Thoracic aorta (tissue), 2 donors: ENCODE measurements at places on chromosomes 7 and 10. TPM values are rescaled to one million over a fixed set of nuclear protein-coding genes. Genes with fewer than 3 reads are reported as not detected.

- H3K4me1 ChIP-seq: no peaks in the 10 kb centered on the region
- no peaks in the 10 kb centered on the region for H3K27me3 ChIP-seq
- H3K27ac ChIP-seq: no peak overlapping the region
- H3K36me3 ChIP-seq: peaks cover 25% of the 10 kb centered on the region
- H3K4me3 ChIP-seq: no peak overlapping the region
- no peak for DNase-seq
These were observed 147.3 kb downstream of the ZMYND11 start for GRCh38 chr10:282294-283139.

GRCh38 chr7:104979167-104979841 lies 34.7 kb upstream of the KMT2E start:
- H3K4me3 ChIP-seq: no peak overlapping the region
- no peaks in the 10 kb centered on the region for H3K27me3 ChIP-seq
- no peaks in the 10 kb centered on the region for H3K36me3 ChIP-seq
- H3K27ac ChIP-seq: peak overlapping the region; percentile 21
- no peak for DNase-seq

- H3K36me3 ChIP-seq: no peaks in the 10 kb centered on the region
- H3K4me3 ChIP-seq: no peak overlapping the region
- H3K27ac ChIP-seq: no peak overlapping the region
- H3K4me1 ChIP-seq: no peaks in the 10 kb centered on the region
- DNase-seq: no peak
These were observed 13.4 kb downstream of the HEPACAM2 start for GRCh38 chr7:93212881-93213280.

DNA sequence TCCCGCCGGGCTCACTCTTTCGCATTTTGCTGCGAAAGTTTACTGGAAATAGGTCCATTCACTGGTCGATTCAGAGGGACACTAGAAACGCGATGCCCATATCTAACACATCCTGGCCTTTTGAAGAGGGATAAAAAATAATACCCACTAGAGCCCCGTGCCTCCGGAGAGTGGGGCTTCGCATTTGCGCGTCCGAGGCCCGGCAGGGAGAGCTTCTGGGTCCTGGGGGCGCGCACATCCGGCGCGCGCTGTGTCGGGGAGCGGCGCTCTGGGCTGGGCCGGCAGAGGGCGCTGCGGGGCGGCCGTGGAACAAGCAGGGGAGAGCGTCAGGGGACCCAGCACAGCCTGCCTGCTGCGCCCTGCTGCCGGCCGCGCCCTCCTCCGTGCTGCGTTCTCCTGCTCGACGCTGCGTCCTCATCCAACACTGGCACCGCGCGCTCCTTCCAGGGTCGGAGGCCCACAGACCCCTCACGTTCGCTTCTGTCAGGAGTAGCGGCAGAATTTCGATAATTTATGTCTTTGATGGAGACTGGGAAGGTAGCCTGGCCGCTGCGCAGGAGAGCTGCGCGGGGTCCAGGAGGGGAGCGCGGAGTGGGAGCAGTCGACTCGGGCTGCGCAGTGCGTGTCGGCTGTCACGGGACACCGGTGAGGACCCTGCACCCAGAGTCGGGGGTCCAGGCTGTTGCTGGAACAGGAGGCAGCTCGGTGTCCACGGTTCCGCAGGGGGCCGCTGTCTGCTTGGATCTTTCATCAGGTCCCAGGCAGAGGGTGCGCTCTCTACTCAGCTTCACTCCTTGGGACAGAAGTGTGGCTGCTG lies 41.5 kb upstream of the ZNF32 start:
- peak overlapping the region; percentile 81 for H3K27ac ChIP-seq
- H3K4me3 ChIP-seq: peak overlapping the region; percentile 76
- DNase-seq: peak; percentile 43

DNA sequence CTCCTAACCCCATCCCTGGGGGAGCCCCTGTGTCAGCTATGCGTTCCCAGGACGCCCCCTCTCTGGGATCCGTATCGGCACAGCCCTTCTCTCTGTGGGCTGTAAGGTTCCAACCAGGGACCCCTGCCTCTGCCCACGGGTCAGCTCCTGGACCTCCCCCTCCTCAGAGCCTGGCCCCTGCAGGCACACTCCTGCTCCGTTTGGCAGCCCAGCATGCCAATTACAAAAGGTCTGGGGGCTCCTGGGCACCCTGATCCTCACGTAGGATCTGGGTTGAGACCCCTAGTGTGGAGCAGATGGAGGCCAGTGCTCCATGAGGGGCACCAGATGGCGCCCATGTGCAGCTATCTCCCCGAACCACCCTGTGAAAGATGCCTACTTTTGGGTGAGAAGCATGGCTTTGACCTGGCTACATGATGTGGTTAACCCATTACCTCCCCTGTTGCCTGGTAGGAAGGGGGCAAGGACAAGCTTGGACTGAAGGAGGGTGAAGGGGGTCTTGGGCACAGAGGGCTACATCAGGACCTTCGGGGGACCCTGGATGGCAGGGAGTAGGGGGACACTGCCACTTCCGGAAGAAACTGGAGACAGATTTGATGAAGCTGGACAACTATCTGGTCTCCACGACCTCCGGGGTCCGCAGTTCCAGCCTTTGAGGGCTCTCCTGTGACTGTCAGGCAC lies 9.0 kb downstream of the TACR2 start:
- H3K36me3 ChIP-seq: peaks cover 3% of the 10 kb centered on the region
- H3K4me1 ChIP-seq: peaks cover 18% of the 10 kb centered on the region
- H3K27ac ChIP-seq: peak overlapping the region; percentile 74
- no peak for DNase-seq

DNA sequence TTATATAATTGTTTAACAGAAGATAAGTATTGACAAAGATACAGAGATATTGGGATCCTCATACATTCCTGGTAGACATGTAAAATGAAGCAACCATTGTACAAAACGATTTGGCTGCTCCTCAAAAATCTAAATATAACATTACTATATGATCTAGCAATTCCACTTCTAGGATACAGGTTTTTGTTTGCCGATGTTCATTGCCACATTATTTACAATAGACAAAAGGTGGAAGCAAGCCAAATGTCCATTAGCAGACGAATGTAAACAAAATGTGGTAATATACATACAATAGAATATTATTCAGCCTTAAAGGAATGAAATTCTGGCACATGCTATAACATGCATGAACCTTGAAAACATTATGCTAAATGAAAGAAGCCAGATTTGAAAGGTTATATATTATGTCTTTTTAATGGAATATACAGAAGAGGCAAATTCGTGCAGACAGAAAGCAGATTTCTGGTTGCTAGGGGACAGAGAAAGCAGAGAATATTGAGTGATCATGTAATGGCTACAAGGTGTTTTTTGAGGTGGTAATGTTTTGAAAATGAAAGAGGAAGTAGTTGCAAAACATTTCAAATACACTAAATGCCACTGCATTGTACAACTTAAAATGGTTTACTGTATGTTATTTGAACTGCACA lies 44.9 kb downstream of the POLR1F start:
- H3K4me3 ChIP-seq: no peak overlapping the region
- no peaks in the 10 kb centered on the region for H3K27me3 ChIP-seq
- no peaks in the 10 kb centered on the region for H3K4me1 ChIP-seq
- no peak overlapping the region for H3K27ac ChIP-seq
- H3K36me3 ChIP-seq: no peaks in the 10 kb centered on the region

DNA sequence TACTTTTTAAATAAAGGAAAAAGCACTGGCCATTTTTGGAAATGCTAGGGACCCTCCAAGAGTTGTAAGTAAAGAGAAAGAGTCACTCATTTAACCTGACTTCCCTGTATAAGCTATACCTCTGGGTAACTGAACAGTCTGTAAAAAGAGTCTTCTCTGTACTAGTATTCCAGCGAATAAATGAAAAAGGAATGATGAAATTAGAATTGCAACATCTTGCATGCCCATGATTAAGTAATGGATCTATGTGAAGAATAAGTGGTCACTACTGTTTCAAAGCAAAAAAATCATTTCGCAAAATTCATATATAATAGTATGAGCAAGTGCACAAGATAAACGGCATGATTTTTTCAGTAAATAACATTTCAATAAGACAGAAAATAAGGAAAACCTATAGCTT lies 116.8 kb downstream of the ZFAND4 start:
- H3K27ac ChIP-seq: no peak overlapping the region
- peaks cover 4% of the 10 kb centered on the region for H3K4me1 ChIP-seq
- no peak overlapping the region for H3K4me3 ChIP-seq
- no peak for DNase-seq
- H3K36me3 ChIP-seq: no peaks in the 10 kb centered on the region

GRCh38 chr10:77188521-77188920 lies 449.1 kb downstream of the KCNMA1 start:
- H3K27me3 ChIP-seq: no peaks in the 10 kb centered on the region
- no peaks in the 10 kb centered on the region for H3K36me3 ChIP-seq
- peaks cover 64% of the 10 kb centered on the region for H3K4me1 ChIP-seq
- DNase-seq: no peak
- no peak overlapping the region for H3K4me3 ChIP-seq

GRCh38 chr7:106369352-106369751 lies 84.6 kb upstream of the NAMPT start:
- no peaks in the 10 kb centered on the region for H3K36me3 ChIP-seq
- H3K27ac ChIP-seq: no peak overlapping the region
- H3K27me3 ChIP-seq: no peaks in the 10 kb centered on the region
- H3K4me3 ChIP-seq: no peak overlapping the region
- no peak for DNase-seq

DNA sequence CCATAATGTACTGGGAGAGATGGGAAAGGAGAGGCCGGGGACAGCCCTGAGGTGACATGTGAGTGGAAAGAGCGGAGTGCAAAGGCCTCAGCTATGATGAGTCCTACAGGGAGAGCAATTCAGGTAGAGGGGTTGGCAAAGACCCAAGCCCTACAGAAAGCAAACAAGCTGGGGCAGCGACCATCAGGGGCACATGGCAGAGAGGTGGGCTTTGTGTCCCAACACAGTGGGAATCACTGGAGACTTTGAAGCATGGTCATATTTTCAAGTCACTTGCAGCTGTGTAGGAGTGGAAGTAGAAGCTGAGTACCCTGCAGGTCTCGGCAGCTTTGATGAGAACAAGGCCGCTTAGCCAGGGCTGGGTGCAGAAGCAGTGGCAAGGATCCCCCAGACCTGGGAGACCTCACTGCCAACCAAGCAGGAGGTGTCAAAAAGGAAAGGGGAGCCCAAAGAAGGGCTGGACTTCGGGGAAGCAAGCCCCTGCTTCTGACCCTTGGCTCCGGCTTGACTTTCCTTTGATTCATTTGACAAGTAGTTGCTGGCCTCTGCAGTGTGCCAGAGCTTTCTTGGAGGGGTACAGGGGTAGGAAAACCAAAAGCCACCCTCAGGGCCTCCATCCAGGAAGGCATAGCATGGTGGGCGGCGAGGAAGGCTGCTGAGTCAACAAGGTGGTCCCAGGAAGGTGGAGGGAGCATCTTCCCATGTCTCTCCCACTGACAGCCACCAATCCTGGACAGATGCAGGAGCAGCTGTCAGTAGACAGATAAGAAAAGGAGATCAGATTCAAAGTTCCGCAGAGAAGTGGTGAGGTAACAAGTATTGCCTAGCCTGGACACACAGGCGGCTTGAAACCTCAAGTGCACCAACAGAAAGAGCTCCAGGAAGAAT lies 1.9 kb upstream of the PGAM2 start:
- peaks cover 43% of the 10 kb centered on the region for H3K4me1 ChIP-seq
- H3K4me3 ChIP-seq: no peak overlapping the region
- no peak overlapping the region for H3K27ac ChIP-seq
- H3K27me3 ChIP-seq: no peaks in the 10 kb centered on the region

DNA sequence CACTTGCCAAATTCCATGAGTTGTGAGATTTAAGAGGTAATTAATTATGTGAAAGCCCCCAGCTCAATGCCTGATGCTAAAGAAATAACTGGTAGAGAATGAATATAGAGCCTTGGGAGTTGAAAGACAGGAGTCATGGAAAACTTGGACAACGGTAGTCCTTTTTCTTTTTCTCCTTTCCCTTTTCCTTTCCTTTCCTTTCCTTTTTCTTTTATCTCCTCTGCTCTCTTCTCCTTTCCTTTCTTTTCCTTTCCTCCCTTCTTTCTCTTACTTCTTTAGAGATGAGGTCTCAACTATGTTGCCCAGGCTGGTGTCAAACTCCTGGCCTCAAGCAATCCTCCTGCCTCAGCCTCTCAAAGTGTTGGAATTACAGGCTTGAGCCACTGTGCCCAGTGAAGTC lies 7.9 kb upstream of the TSPAN15 start:
- no peak overlapping the region for H3K4me3 ChIP-seq
- no peaks in the 10 kb centered on the region for H3K27me3 ChIP-seq
- H3K36me3 ChIP-seq: no peaks in the 10 kb centered on the region
- no peak overlapping the region for H3K27ac ChIP-seq
- no peak for DNase-seq

GRCh38 chr10:133335246-133336117 lies 1.2 kb downstream of the CALY start:
- no peak for DNase-seq
- H3K4me3 ChIP-seq: peak overlapping the region; percentile 69
- H3K27me3 ChIP-seq: peaks cover 6% of the 10 kb centered on the region

- no peaks in the 10 kb centered on the region for H3K27me3 ChIP-seq
- H3K4me3 ChIP-seq: no peak overlapping the region
- H3K27ac ChIP-seq: no peak overlapping the region
- peaks cover 10% of the 10 kb centered on the region for H3K4me1 ChIP-seq
These were observed 4.1 kb upstream of the INTS1 start for GRCh38 chr7:1508277-1508758.

GRCh38 chr7:102469972-102470825 lies 5.4 kb downstream of the LRWD1 start:
- H3K27me3 ChIP-seq: no peaks in the 10 kb centered on the region
- H3K36me3 ChIP-seq: peaks cover 15% of the 10 kb centered on the region
- H3K4me1 ChIP-seq: peaks cover 26% of the 10 kb centered on the region
- DNase-seq: no peak
- H3K27ac ChIP-seq: no peak overlapping the region

GRCh38 chr7:91832493-91833045 lies 47.9 kb downstream of the MTERF1 start:
- no peaks in the 10 kb centered on the region for H3K27me3 ChIP-seq
- H3K27ac ChIP-seq: no peak overlapping the region
- no peak for DNase-seq
- no peaks in the 10 kb centered on the region for H3K36me3 ChIP-seq
- H3K4me3 ChIP-seq: no peak overlapping the region

DNA sequence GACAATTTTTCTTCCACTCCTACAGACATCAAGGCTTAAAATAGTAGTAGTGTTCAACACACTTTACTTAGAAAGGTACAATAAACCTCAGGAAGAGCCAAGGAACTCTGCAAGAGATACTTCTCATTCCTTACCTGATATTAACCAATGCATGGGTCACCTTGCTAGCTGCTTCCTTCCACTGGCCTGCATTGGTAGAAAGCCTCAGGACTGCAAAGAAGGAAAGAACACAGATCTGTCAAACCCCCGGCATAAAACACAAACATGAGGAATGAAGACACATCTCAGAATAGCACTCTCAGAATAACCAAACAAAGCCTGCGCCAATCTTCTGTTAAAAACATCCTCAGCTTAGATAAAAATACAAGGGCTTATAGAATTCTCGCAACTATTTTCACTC lies 96.1 kb upstream of the KCNIP2 start:
- DNase-seq: no peak
- peaks cover 48% of the 10 kb centered on the region for H3K4me1 ChIP-seq
- H3K27ac ChIP-seq: peak overlapping the region; percentile 77
- peak overlapping the region; percentile 4 for H3K4me3 ChIP-seq

RBM17 gene
- total RNA-seq: 48.5 TPM

ZNF789 gene
- total RNA-seq: 12.4 TPM

SPDYE11 gene
- total RNA-seq: not detected

TSPAN12 gene
- 10.8 TPM for total RNA-seq

ELAPOR2 gene
- 16.9 TPM for total RNA-seq

APBB1IP gene
- total RNA-seq: 8.4 TPM

CLDN4 gene
- total RNA-seq: 0.99 TPM

PRLHR gene
- total RNA-seq: not detected

FRAT1 gene
- total RNA-seq: 11.6 TPM
